ENCODE measurements at places on chromosomes 12 and 14.

DNA sequence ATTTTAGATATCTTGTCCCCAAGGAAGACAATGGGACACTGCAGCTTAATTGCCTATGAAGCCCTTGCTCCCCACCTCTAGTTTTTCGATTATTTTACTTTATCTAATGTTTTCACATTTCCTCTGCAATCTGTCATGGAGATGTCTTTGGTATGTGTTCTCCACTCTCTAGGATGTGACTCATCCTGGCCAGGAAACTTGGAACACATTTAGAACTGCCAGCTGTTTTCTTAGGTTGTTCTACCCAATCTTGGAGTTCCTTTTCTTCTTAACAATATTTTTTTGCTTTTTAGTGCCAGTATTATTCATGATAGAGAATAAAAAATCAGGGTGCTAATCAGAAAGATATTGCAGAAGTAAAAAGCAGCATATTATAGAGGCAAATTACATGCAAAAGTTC, 101.7 kb upstream of the CLEC14A start:
- no peak for DNase-seq

DNA sequence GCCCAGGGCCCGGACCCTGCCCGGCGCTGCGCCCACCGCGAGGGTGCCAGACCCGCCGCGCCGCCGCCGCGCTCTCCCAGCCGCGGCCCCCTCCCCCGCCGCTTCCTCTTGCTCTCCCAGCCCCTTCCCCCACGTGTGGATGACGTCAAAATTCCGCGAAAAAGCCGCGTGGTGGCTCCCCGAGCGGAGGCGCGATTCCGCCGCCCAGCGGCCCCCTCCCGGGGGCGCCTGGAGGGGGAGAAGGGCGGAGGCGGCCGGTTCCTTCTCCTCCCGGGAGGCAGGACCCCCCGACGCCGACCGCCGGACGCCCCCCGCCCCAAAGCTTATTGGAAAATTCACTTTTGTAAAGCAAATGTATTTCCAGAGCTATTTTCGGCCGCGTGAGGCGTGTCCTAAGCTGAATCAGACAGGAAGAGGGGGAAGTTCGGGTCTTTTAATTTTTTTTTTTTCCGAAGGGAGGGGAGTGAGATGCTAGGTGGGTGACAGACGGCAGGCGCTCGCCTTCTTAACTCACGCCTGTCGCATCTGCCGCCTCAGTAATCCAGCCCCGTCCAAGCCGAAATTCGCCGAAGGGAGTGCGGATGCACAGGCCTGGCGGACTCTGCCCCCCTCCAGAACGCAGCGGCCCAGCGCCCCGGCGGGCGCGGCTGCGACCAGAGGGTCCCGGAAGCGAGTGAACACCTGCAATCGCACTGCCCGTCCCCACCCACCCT, 4.1 kb upstream of the CCND2 start:
- DNase-seq = peak; percentile 86

DNA sequence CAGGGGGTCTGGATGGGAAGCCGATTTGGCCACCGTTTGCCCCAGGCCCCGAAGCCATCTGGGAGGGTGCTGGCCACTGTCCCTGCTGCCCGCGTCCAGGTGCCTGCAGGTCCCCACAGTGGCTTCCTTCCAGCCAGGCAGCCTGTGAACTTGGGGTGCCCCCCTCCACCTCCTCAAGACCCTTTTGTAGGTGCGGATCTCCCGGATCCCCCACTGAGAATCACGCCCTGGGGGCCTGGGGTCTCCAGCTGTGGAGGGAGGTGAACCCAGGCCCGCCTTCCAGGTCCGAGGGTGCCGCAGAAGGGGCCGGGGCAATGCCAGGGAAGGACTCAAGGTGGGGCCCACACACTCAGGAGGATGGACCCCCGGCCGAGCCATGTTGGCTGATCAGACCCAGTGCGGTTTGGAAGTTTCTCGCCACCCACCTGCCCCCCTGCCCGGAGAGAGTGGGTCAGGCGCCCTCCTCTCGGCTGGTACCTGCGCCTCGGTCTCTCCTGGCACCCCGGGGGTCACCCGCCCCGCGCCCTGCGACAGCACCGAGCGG, 1.7 kb downstream of the MMP17 start:
- DNase-seq = no peak

- no peak for DNase-seq
These were observed 14.6 kb upstream of the YY1 start for GRCh38 chr14:100224229-100224866.

- no peak for DNase-seq
These were observed 20.5 kb downstream of the RILPL1 start for GRCh38 chr12:123512838-123513665.

DNA sequence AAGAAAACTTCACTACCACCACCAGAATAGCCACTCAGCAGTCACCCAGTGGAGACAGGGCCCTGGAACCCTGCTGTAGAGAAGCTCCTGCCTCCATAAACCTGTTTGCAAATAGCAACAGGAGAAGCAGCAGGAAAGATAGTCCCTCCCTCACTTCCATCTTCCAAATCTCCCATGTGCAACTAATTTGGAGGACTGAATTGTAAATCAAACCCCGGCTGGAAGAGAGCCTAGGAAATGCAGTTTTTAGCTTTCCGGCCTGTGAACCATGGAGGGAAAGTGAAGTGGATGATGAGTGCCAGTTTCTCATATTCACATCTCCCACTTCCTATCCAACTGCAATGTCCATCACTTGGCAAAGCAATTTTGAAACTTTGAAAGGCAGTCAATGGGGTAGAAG, 167.2 kb upstream of the FRMD6 start:
- no peak for DNase-seq

DNA sequence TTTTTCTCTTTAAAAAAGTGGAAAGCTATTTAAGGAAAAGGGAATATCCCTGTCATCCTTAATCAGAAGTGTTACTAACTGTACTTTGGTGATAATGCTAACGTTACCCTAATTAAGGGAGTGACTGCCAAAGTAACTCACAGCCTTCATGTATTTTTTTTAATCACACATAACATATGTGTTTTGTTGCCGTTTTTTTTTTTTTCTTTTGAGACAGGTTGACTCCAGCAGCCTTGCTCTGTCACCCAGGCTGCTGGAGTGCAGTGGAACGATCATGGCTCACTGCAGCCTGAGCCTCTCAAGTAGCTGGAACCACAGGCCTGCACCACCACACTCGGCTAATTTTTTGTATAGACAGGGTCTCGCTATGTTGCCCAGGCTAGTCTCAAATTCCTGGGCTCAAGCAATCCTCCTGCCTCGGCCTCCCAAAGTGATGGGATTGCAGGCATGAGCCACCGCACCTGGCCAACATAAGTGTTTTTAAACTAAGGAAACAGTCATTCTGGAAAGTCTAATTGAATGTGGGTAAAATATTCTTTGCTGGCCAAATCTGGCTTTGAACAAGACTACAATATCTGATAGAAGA, 56.5 kb downstream of the HECTD4 start:
- no peak for DNase-seq

GRCh38 chr14:101001311-101002069, 98.0 kb upstream of the RTL1 start:
- no peak for DNase-seq

DNA sequence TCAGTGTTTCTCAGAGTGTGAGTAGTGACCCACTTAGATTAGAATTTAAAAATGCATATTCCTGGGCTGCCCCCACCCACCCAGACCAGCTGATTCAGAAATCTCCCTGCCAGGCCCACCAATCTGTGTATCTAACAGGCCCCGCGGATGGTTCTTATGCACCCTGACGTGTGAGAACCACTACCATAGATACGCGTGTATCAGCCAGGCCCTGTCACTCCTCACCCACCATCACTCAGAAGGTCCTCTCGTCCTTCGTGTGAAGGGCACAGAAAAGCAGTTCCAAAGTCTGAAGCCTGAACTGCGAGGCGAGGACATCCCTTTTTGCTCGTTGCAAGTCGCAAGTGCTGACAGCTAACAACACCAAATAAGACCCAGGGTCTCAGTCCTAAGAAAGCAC, 72.4 kb downstream of the IFT43 start:
- DNase-seq = no peak

DNA sequence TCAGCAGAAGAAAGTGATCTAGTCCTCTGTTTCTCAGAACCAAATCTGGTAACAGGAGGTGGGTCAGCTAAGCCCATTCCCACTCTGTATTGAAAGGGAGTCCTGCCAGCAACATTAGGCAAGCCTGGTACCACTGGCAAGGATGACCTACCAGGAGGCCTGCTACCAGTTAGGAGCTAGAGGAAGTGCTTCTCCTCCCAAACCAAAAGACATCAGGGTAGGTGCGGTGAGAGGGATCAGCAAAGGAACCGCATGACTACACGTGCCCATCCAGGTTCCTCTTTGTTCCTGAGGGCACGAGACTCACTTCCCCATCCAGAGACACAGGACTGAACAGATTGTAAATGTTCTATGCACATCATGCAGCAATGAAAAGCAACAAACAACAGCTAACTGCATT, 2.8 kb downstream of the KLRC4 start:
- DNase-seq = no peak

- peak; percentile 23 for DNase-seq
These were observed 54.2 kb downstream of the RPAP3 start for GRCh38 chr12:47651368-47652254.

- no peak for DNase-seq
These were observed 4.9 kb upstream of the KRT5 start for GRCh38 chr12:52524898-52525591.
